Effector CD4-positive, alpha-beta T cell (primary cell): ENCODE measurements at places on chromosomes 2 and 18.

DNA sequence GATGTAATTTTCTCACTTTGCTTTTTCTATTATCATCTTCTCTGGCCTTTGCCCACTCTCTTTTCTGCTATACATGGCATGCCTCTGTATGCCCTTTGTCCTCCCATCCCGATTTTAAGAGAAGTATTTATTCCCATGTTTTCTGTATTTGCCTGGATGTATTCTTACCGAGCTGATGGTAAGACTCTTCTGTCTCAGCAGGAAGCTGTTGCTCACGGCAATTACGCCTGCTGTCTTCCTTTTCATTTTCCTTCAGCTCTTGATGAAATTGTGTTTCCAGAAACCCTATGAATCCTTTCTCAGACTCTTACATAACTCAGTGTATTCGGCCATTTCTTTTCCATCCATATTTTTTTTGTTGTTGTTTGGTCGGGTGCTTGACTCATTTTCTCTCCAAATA lies 121.6 kb downstream of the SP3 start:
- no peak for DNase-seq

DNA sequence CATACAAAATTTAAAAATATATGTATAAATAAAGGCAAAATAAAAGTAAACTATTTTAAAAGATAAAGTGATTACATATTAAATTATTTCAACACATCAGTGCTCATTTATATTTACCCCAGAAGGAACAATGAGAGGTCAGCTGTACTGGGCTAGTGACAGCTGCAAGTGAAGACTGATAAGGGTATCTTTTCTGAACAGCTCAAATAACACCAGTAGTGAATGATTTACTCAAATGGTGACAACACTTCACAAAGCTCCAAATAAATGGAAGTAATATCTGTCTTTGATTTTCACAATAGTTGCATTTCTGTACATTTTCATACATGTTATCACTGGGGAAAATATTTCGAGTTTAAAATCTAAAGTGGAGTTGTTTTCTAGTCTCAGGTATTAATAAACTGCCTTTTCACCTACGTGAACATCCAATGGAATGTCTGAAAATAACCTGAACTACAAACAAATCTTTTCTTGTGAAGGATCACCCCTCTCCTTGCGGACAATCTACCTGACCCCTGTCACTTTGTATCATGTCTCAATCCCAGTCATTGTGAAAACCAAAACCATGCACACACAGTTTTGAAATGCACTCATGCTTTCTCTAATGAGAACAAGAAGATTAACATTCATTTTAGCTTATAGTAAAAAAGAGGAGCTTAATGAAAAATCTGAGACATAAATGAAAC lies 1928.8 kb upstream of the CELF4 start:
- DNase-seq: no peak

DNA sequence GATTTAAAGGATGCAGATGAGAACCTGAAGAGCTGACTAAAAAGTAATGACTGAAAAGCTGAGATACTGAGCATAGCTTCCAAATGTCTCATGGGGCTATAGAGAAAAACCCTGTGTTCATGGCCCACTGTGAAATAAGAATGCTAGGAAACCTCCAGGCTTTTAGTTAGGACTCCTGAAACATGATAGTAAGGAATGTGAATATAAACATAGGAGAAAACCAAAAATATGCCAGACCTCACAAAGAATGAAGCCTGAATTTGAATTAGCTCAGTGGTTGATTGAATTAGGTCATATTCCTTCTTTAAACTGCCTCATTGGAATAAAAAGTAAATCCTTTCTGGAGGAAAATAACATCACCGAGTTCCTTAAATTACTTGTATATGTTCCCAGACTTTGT lies 194.5 kb upstream of the NXPH2 start:
- DNase-seq: no peak

DNA sequence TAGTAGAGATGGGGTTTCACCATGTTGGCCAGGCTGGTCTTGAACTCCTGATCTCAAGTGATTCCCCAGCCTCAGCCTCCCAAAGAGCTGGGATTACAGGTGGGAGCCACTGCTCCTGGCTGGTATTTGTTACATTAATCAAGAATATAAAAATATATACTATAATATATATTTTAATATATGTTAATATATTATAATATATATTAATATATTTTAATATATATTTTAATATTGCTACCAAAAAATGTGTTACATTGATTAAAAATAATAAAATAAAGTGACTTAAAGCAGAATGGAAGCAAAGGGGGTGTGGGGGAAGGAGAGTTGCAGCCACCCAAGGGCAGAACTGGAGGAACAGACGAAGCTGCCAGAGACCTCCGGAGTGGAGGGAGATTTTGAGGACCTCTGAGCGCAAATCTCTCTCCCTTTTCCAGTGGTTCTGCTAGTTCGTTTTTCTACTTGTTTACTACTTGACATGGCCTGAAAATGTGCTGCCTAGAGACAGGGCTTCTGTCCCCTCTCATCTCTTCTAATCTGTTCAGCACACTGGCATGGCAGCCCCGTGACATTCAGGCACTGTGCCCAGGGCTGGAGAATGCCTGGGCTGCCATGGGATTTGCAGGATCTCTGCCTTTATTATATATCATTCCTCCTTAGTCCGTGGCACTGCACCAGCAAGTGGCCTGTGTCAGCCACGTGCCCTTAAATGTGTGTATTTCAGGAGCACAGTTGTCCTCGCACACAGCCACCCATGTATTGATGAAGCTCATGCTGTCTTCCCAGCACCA lies 47.9 kb upstream of the RAB12 start:
- DNase-seq: no peak

DNA sequence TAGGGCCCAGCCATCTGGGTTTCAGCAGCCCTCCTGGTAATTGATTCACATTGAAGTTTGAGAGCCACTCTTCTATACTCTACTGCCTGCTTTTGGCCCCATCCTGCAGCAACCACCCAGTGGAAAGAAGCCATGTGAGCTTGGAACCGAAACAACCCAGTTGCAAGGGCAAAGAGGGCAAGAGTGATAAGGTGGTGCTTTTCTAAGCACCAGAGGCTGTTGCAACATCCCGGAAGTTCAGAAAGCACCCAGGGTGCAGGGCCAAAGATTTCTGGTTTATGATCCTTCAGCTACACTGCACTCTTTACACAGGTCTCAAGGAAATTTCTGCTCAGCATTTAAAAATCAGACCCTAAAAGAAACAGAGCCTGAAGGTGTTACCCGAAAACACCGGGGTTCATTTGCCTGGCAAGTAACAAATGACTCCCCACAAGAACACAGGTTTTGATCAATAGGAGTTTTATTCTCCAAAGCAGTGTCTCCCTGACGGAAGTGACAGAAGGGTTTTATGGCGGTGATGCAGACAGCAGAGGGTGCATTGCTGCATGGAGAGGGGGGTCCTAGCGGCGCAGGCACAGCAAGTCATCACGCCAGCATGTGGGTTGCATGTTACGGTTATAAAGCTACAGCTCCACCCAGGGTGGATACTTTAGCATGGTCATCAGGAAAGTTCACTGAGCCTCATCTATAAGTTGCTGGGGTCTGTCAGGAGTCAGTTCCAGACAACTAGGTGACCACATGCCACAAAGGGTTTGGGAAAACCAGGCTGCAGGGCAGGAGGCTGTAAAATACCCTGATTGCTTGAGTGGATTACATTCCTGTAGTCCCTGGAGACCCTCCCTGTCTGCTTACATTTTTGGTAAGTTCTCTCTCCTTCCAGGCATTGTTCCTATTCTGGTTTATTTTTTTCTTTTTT lies 28.8 kb upstream of the TMEM37 start:
- DNase-seq: no peak

- DNase-seq: no peak
These were observed 231.6 kb upstream of the CRIM1 start for GRCh38 chr2:36123995-36124394.

DNA sequence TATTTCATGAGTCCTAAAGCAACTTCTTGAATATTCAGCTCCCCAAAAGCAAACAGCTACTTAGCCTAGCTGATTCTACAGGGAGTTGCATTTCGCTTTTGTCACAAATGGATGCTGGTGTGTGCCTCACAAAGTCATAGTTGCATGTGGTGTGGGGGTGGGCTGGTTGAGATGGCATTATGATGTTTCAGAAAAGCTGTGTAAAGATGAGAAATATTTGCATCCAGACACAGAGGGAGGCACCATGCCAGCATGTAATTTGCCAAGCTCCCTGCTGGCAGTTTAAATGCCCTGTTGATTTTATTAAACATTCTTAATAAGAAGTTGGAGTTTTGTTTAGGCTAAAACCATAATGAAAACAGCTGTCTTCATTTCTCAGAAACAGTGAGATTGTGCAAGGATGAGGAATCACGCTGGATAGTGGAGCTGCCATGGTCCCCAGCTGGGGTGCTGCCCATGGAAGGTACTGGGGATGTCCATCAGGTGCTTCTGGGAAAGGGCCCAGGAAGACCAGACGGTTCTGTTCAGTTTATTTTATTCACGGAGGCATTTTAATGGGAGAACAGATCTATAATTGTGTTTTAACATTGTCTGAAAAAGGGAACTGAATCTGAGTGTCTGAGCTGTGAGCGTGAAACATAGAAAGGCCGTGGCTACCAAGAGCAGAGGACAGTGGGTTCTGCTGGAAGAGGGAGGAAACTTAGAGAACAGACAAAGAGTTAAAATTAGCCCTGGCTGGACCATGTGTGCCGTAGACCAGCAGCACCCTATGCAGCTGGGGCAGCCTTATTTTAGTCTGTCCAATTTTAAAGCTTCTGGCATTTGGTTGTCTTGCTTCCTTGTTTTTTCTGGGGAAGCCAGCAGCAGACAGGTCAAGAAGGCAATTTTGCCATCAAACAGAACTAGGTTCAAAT lies 177.1 kb downstream of the FAM210A start:
- DNase-seq: no peak

DNA sequence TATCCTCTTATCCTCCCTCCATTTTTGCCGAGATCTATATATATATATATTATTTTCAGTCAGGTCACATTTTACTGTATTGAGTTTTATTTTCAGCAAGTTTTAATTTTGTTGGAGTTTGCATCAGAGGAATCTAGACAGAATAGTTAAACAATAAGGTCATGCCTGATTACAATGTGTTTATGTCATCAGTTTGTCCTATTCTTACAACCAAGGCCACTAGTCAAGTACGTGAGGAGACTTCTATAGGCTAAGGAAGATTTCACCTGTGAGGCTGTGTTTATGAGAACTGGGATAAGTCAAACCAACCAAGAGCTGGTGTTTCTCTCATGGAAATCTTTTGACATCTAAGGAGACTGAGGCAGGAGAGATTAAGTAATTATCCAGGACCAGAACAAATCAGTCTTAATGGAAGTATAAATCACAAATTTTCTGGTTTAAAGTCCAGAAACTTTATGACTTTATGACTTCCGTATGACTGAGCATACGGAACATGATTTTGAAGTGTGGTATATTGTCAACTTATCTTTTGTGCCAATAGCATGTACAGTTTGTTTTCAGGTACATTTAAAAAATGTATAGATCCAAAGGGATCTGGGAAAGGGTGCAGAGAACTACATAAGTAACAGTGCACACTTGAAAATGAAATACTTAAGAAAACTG lies 100.0 kb upstream of the DTNA start:
- no peak for DNase-seq

DNA sequence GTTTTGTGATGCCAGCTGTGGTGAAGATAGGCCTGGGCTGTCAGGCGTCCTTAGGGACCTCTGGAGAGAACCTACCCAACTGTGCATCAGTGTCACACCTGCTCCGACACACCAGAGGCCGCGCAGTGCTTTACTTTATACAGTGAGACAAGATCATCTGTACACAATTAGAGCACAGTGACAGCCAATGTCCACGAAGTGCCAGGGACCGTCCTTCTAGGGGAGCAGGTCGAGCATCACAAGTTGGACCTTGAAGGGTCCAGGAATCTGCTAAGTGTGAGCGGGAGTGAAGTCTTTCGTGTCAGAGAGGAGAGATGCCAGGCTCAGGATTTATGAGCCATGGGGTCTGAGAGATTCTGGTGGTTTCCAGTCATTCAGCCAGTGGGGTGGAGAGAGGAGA lies 104.2 kb downstream of the TMEM18 start:
- DNase-seq: no peak

DNA sequence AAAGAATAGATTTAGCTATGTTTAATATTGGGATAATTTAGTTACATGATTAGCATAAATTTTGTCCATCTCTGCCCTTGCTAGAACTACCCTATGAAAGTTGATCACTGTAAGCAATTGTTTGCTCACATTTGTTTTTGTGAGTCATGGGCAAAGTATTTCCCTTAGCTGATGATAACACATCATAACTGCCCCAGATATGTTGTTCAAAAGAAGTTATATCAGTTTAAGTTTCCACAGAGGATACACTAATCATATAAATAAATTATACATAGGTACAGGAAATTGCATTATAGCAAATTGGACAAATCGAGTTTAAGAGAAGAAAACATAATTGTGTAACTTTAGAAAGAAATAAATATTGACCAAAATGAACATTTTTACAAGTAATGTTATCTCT lies 223.2 kb upstream of the PIK3C3 start:
- DNase-seq: no peak

- no peak for DNase-seq
These were observed 1620.9 kb upstream of the NXPH2 start for GRCh38 chr2:140401056-140401455.

GRCh38 chr2:67210430-67210829 lies 186.7 kb upstream of the ETAA1 start:
- no peak for DNase-seq

GRCh38 chr2:11621410-11621809 lies 48.6 kb downstream of the NTSR2 start:
- DNase-seq: no peak

GRCh38 chr18:49678440-49678839 lies 116.6 kb downstream of the LIPG start:
- DNase-seq: no peak

- DNase-seq: no peak
These were observed 68.0 kb downstream of the KLHL29 start for GRCh38 chr2:23452853-23453420.

DNA sequence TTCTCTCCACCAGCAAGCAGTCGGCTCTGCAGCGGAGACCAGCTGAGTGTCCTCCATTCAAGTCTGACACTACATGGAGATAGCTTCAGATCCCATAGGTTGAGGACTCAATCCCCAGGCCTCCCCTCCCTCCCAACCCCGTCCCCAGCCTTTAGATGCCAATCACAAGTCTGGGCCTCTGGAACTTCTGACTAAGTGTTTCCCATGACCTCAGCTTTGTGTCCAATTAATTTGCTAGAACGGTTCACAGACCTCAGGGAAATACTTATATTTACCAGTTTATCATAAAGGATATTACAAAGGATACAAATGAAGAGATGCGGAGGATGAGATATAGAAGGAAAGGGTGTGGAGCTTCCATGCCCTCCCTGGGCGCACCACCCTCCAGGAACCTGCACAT lies 77.4 kb downstream of the MERTK start:
- DNase-seq: no peak

GRCh38 chr2:71659868-71660518 lies 206.6 kb downstream of the DYSF start:
- DNase-seq: no peak

- no peak for DNase-seq
These were observed 35.1 kb downstream of the FAM117B start for GRCh38 chr2:202669841-202670240.

- DNase-seq: no peak
These were observed 44.1 kb upstream of the EPAS1 start for GRCh38 chr2:46252891-46253659.

- no peak for DNase-seq
These were observed 20.8 kb downstream of the BAZ2B start for GRCh38 chr2:159595410-159596046.

- no peak for DNase-seq
These were observed 461.3 kb upstream of the FANCL start for GRCh38 chr2:58702302-58702885.

GRCh38 chr2:44668336-44668735 lies 273.2 kb upstream of the SIX3 start:
- no peak for DNase-seq

GRCh38 chr2:199847181-199847864 lies 3.7 kb downstream of the FTCDNL1 start:
- no peak for DNase-seq
